ENCODE measurements at places on chromosomes 4 and X.

GRCh38 chr4:111698361-111698760, 446.9 kb upstream of the FAM241A start:
- DNase-seq = no peak

DNA sequence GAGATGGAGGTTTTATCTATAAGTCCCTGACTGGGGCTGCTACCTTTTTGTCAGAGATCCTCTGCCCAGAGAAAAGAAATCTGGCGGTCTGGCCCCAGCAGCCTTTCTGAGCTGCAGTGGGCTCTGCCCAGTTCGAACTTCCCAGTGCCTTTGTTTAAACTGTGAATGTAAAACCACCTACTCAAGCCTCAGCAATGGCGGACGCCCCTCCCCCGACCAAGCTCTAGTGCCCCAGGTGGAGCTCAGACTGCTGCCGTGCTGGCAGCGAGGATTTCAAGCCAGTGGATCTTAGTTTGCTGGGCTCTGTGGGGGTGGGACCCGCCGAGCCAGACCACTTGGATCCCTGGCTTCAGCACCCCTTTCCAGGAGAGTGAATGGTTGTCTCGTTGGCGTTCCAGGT, 121.8 kb downstream of the TSPAN5 start:
- no peak for DNase-seq

- DNase-seq = no peak
Measured at GRCh38 chr4:22030307-22030706, 81.7 kb upstream of the KCNIP4 start.

DNA sequence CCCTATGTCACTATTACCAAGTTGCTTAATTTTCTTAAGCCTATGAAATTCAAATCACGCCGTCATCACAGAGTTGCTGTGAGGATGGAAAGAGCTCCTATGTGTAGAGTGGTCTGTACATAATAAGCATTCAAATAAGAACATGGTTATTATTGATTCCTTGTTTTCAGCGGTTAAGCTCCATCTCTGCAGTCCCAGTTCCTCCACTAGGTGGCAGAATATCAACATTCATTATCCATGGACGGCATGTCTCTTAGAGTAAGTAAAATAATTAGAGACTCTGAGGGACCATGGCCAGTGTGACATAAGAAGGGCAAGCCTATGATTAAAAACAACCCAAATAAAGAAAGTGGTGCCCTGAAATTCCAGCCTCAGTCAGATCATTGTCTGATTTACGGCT, 132.5 kb upstream of the NHS start:
- peak; percentile 8 for DNase-seq

GRCh38 chr4:12897954-12898353, 586.2 kb downstream of the RAB28 start:
- DNase-seq = no peak

DNA sequence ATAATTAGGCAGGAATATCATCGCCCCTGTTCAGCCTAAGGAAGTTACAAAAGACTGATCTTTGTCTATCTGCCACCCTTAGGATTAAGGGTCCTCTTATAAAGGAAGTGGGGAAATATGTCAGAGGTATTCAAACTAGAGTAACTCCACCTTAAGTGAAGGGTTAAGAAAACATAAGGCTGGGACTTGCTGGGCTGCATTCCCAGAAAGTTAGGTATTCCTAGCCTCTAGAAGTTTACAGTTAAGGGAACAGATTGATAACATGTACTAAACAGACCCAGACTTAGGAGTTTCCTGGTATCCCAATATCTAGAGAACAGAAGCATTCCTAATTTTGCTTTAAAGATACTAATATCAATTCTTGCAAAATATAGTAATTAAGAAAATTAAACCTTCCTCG, 6.0 kb downstream of the CXCL2 start:
- no peak for DNase-seq

DNA sequence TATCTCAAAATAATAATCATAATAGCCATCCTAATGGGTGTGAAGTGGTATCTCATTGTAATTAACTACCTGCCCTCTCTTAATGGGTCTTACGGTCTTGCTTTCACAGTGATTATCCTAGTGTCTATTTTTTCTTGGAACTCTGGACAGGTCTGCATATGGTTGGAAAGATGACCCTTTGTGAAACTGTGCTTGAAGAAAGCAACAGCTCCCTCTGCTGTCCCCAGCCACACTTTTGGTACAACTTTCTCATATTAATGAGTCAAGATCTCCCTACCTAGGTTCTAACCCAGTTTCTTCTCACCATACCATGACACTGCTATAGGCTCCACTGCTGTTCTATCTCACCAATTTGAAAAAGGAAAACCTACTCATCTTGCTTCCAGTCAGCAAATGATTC, 2.4 kb downstream of the TFDP3 start:
- peak; percentile 10 for DNase-seq

DNA sequence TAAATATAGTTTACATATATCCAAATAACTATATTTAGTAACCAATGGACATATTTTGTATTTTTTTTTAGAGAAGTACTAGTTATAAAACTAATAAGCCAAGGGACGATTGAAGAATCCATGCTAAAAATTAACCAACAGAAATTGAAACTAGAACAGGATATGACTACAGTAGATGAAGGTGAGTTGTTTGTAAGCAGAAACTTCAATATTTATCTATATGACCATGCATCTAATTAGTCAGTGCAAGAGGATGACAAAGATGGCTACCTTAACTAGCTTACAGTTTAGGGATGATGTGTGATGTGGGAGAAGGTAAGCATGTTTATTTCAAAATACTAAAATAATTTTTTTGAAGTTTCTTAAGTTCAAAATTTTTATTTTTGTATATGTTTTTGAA, 57.7 kb downstream of the HPGDS start:
- no peak for DNase-seq

DNA sequence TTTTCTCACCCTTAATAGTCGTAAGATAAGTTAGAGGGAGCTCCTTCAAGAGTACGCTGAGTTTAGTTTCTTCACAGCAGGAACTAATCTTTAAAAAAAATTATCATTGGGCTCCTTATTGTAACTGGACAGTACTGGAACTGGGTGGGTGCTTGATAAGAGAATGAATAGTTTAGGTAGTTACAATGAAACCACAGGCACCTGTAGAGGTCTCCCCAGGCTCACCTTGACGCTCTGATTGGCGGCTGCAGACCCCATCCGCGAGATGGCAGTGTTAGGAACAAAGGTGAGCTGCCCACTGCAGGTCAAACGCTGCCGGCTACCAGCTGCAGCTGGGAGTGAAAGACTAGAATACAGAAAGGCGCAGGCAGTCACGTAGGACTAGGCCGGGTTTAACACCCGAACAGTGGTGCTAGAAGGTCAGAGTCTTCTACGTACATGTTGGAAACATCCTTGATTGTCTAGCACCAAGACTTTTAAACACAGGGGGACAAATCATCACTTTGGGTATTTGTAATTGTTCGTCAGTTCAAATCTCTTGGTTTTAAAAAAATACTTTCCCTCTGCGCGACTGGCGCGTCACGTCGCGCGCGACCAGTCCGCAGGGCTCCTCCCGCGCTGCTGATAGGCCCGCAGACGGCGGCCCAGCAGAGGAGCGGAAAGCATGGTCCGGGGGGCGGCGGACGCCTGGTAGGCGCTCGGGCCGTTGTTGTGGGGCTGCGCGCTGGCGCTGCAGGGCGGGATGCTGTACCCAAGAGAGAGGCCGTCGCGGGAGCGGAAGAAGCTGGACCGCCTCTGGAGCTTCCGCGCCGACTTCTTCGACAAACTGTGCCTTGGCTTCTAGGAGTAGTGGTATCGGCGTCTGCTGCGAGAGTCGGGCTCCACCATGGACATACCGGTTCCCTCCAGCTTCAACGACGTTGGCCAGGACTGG, 45.6 kb downstream of the SMARCA5 start:
- DNase-seq = peak; percentile 54

DNA sequence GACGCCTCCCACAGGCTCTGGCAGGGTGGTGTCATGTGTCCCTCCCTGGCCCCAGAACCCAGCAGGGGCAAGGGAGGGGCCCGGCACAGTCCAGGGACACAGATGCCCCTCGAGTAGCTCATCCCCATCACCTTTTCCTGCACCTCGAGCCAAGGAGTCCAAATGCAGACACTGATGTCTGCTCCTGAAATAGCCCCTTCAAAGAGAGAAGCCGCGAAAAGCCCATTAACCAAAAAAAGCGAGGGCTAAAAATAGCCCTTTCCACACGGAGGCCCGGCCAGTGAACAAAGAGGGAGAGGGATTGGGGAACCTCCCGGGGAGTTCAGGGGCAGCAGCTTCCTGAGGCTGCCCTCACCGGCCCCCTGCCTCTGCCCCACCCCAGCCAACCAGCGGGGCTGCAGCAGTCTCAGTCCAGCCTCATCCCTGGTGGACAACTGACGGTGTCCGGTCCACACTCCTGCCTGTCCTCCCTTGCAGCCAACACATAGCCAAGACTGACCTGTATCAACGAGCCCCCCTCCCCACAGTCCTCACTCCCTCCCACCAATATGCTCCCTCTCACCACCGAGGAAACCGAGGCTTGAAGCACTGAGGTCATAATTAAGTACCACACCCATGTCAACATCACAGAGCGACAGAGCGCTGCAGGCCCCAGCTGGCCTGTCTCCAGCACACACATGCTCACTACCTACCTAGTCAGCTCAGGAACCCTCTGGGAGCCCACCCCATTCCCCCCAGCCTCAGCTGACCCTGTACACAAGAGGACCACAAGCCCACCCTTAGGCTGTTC, 23.9 kb downstream of the WDR1 start:
- no peak for DNase-seq

GRCh38 chr4:1222036-1222789, 26.7 kb downstream of the CTBP1 start:
- no peak for DNase-seq

DNA sequence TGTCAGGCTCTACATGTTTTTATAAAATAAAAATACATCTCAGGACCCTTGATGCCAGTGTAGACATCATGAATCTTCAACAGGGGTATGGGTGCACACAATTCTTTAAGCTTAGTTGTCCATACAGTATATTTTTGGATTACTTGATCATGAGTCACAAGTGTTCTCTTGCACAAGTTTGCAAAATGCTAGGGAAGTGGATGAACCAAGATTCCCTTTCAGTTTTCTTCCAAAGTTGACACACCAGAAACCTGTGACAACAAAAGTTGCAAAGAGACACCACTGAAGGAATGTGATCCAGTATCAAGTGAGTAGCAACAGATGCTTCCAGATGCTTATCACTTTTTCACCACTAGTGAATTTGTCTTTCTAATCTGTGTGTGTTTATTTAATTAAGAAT, 1021.2 kb downstream of the PCDH7 start:
- DNase-seq = no peak

DNA sequence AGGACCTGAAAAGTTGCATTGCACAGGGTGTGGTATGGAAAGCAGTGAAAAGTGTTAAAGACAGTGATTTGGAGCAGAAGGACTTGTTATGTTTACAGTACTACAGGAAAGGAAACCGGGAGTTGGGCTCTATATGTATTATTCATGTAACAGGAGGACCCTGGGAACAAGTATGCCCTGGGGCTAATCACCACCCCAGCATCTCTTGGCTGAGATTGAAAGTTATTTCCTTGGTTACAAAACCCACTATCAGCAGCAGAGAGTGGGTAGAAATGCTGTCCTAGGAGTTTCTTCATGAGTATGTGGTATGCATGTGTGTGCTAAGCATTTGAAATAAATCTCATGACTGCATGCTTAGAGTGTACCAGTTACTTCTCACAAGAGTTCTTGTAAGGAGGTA, 46.9 kb downstream of the STK32B start:
- no peak for DNase-seq

- DNase-seq = peak; percentile 11
Measured at GRCh38 chrX:20056704-20057103, 60.0 kb downstream of the MAP7D2 start.

GRCh38 chr4:18798123-18798522, 776.6 kb upstream of the LCORL start:
- DNase-seq = no peak

DNA sequence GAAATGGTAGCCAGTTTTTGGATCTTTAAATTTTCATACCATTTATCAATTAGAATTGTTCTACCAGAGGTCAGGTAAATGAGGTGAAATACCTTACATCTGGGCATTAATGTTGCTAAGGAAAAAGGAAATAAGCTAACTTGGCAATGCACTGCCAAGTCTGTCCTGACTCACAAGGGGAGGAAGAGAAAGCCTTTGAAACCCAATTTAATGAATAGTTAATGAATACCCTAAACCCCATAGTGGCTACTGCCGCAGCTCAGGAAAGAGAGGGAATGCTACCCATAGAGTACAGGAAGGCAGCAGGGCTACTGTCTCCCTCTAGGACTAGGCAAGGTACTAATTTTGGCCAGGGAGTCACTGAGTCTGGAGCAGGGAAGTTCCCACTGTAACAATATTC, 16.8 kb upstream of the DHX15 start:
- no peak for DNase-seq

GRCh38 chr4:137611998-137612700, 79.9 kb upstream of the PCDH18 start:
- no peak for DNase-seq

GRCh38 chrX:6667048-6667768, 132.3 kb upstream of the VCX3A start:
- DNase-seq = no peak

DNA sequence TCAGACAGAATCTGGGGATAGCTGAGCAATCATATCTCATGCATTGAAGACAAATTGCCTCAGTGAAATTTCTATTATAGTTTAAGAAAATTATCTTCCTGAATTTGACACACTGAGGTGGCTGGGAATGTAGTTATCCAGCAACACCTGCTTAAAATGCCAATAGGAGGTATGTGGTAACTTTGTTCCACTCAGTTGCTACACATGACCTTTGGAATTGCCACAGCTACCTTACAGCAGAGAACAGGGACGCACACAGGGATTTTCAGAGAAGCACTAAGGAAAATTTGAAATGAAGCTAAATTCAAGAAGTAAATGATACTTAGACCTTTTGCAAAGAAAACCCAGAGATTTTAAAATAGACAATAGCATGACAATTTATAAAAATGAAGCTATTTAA, 264.6 kb downstream of the IL1RAPL1 start:
- no peak for DNase-seq

DNA sequence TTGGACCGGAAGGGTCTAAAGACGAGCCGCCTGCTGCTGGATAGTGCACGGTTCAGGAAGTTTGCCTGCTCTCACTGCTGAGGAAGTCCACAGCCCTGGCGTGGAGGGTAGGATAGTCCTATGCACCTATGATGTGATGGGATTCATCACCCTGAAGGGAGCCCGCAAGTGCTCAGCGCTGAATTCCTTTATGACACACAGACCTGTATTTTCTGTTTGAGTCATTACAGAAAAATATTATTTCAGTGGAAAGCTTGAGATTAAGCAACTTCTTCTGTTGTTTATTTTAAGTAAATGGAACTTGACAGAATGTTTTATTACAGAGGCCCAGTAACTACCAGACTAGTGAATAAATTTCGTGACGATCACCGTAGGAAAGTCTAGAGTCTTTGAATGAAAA, 123.2 kb downstream of the TRIML1 start:
- DNase-seq = no peak

DNA sequence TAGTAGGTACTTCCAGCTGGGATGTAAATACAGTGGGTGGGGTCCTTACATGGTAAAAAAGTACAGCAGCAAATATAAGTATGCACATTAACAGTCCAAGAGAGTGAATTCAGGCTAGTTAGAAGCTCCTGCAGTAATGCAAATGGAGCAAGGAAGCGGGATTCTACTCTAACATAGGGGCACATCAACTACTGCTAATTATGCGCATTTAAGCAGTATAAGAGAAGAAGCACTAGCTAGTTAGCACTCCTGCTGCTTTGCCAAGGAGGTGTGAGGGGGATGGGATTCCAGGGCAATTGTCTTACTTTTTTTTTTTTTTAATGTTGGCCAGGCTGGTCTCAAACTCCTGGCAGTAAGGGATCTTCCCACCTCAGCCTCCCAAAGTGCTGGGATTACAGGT, 284.1 kb downstream of the CHIC1 start:
- no peak for DNase-seq

GRCh38 chr4:65646136-65646535, 24.2 kb downstream of the EPHA5 start:
- DNase-seq = no peak
